Activated naive CD4-positive, alpha-beta T cell treated with anti-CD3 and anti-CD28 coated beads, Interleukin-2, amount 50 U/mL, for 72 hours (primary cell): ENCODE measurements at places on chromosomes 1 and 21. TPM values are rescaled to one million over a fixed set of nuclear protein-coding genes. Genes with fewer than 3 reads are reported as not detected.

- peak; percentile 94 for DNase-seq
These were observed 44.2 kb upstream of the LAPTM5 start for GRCh38 chr1:30801771-30802198.

GRCh38 chr1:232610192-232610901 is 19.6 kb downstream of the SIPA1L2 start:
- DNase-seq, result no peak

Gene SLC45A1
- 0.20 TPM for total RNA-seq

Gene GABPA
- total RNA-seq, result 26.4 TPM

Gene KCNE1
- total RNA-seq, result not detected

Gene HCRTR1
- total RNA-seq, result not detected

- DNase-seq, result no peak
These were observed 218.7 kb downstream of the RERE start for GRCh38 chr1:8598783-8599182.

DNA sequence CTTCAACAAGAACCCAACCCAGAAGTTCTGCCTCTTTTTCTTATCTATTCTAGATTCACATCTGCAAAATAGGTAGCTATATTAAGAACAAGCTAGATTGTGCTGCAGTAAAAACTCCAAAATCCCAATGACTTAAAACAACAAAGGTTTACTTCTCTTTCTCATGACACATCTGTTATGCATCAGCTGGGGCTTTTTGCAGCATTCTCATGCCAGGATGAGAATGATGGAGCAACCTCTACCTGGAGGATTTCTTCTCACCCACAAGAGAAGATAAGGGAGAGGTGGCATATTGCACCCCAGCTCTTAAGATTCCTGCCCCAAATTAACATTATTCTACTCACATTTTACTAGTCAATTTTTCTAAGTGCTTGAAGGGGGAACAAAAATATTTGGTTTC is 152.3 kb upstream of the SPAG17 start:
- DNase-seq, result no peak

GRCh38 chr1:70685300-70686286 is 274.5 kb downstream of the CTH start:
- DNase-seq, result peak; percentile 38

- DNase-seq, result no peak
These were observed 491 bp downstream of the PER3 start for GRCh38 chr1:7784492-7785071.

- no peak for DNase-seq
These were observed 68.3 kb downstream of the TCP10L start for GRCh38 chr21:32516756-32517649.

GRCh38 chr1:22722901-22723550 is 12.4 kb downstream of the EPHB2 start:
- DNase-seq, result no peak

DNA sequence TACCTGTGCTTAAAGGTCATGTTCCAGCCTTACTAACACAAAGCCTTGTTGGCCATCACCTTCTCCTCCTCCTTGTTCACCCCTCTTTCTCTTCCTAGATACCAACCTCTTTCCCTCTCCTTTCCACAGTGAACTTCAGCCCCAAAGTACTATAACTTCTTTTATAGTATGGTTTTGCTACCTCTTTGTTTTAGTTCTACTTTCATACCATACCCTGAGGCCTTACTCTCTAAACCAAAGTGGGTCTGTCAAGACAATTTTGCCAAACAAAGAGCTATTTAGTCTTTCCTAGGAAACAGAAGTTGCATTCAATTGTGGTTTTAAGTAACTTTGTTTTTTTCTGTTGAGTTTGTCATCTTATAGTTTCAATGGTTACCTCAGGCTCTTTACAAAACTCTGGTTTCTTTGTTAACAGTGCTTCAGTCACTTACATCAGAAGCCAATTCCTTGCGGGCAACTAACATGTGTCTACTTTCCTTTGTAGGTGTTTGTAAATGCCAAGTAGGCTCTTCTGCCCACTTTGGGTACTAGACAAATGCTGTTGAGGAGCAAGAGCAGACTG is 623.9 kb upstream of the PKN2 start:
- no peak for DNase-seq

Gene FAM43B
- not detected for total RNA-seq
